ENCODE measurements at places on chromosomes 2 and 18. TPM values are rescaled to one million over a fixed set of nuclear protein-coding genes. Genes with fewer than 3 reads are reported as not detected.

Gene TPO
- total RNA-seq = not detected

Gene OTX1
- 0.28 TPM for total RNA-seq

Gene DOCK10
- 17.6 TPM for total RNA-seq

Gene ANKRD62
- total RNA-seq = not detected

Gene ZCCHC2
- 20.3 TPM for total RNA-seq

Gene NLRC4
- not detected for total RNA-seq

Gene MPV17
- 28.9 TPM for total RNA-seq

Gene NTSR2
- total RNA-seq = not detected

Gene HRH4
- total RNA-seq = not detected
